ENCODE measurements at places on chromosomes 5 and 9.

DNA sequence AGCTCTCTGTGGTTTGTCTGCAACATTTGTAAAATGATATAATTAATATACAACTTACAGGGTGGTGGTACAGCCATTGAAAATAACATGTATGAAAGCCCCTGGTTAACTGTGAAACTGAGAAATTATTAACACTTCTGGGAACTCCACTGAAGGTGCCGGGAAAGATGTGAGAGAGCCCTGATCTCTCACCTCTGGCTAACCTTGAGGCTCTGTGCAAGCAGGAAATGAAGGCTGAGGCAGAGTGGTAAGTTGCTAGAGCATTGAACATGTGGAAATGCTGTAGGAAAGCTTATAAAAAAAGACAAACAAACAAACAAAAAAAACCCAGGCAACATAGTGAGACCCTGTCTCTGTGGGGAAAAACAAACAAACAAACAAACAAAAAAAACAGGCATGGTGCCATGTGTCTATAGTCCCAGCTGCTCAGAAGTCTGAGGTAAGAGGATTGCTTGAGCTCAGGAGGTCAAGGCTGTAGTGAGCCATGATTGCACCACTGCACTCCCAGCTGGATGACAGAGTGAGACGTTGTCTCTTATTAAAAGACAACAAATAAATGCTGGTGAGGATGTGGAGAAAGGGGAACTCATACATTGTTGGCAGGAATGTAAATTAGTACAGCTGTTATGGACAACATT is 7.5 kb downstream of the CATSPER3 start:
- H3K27me3 ChIP-seq, result no peaks in the 10 kb centered on the region
- no peak overlapping the region for H3K27ac ChIP-seq
- H3K36me3 ChIP-seq, result peaks cover 20% of the 10 kb centered on the region
- H3K4me3 ChIP-seq, result no peak overlapping the region
- no peaks in the 10 kb centered on the region for H3K4me1 ChIP-seq

GRCh38 chr9:122297512-122297911 is 32.8 kb downstream of the MRRF start:
- H3K27ac ChIP-seq, result no peak overlapping the region
- H3K4me3 ChIP-seq, result no peak overlapping the region
- DNase-seq, result no peak
- no peaks in the 10 kb centered on the region for H3K4me1 ChIP-seq

GRCh38 chr9:120655005-120655622 is 59.2 kb downstream of the MEGF9 start:
- no peak overlapping the region for H3K27ac ChIP-seq
- H3K4me1 ChIP-seq, result peaks cover 4% of the 10 kb centered on the region
- H3K4me3 ChIP-seq, result no peak overlapping the region
- H3K27me3 ChIP-seq, result no peaks in the 10 kb centered on the region
- no peak for DNase-seq
- no peaks in the 10 kb centered on the region for H3K36me3 ChIP-seq

DNA sequence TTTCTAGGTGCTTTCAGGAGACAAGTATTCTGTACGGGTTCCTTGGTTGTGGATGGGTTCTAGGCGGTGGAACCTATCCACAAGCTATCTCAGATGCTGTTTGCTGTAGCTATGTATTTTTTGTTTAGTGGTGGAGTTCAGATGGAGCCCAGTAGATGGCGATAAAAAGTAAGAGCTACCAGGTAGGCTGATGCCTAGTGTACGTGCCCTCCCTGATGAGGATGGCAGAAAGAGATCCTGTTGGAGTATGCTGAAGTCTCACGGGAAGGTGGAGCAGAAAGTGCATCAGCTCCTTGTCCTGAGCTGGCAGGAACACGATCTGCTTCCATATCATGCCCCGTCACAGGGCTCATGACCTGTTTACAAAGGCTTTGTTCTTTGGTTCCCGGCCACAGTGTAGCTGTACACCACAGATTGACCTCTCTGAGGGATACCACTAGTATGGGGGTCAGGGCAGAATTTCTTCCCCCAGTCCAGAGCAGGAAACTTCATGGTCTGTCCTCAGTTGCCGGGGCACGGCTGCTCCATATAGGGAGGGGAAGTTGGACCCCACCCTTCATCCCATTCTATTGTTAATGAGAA is 12.6 kb upstream of the UGT3A2 start:
- H3K4me3 ChIP-seq, result no peak overlapping the region
- peaks cover 3% of the 10 kb centered on the region for H3K4me1 ChIP-seq
- no peaks in the 10 kb centered on the region for H3K36me3 ChIP-seq
- no peak overlapping the region for H3K27ac ChIP-seq
- H3K27me3 ChIP-seq, result peaks cover 26% of the 10 kb centered on the region

- H3K27me3 ChIP-seq, result no peaks in the 10 kb centered on the region
- H3K36me3 ChIP-seq, result peaks cover 71% of the 10 kb centered on the region
- H3K27ac ChIP-seq, result peak overlapping the region; percentile 71
- no peak for DNase-seq
- H3K4me3 ChIP-seq, result no peak overlapping the region
Observed at GRCh38 chr9:92276331-92277032, 17.0 kb downstream of the IARS1 start.

DNA sequence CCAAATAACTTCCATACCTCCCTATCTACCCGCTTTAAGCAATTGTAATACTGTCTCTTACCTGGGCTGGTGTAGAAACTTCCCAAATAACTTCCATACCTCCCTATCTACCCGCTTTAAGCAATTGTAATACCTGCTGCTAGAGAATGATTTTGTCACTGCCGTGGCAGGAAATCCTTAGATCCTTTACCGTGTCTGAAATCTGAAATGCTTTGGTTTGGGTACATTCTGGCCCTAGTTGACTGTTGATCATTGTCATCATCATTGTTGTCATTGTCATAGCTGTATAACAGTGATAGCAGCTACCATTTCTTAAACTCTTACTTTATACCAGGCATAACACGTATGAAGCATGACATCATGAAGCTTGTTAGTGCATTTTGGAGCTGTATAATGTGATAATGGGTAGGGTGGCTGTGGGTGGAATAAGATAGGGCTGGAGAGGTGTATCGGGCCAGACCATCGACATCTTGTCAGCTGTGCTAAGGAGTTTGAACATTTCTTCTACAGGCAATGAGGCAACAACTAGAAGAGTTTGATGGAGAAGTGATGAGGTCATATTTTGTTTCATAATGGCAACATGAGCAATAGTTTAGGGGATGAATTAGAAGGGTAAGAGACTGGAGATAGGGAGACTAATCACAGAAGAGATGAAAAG is 15.7 kb downstream of the PIP5K1B start:
- H3K4me3 ChIP-seq, result no peak overlapping the region
- no peak for DNase-seq
- H3K4me1 ChIP-seq, result no peaks in the 10 kb centered on the region
- no peaks in the 10 kb centered on the region for H3K36me3 ChIP-seq

GRCh38 chr5:56429110-56429561 is 196.0 kb upstream of the ANKRD55 start:
- no peak for DNase-seq
- H3K4me1 ChIP-seq, result no peaks in the 10 kb centered on the region
- H3K36me3 ChIP-seq, result no peaks in the 10 kb centered on the region
- H3K27ac ChIP-seq, result no peak overlapping the region
- no peak overlapping the region for H3K4me3 ChIP-seq

DNA sequence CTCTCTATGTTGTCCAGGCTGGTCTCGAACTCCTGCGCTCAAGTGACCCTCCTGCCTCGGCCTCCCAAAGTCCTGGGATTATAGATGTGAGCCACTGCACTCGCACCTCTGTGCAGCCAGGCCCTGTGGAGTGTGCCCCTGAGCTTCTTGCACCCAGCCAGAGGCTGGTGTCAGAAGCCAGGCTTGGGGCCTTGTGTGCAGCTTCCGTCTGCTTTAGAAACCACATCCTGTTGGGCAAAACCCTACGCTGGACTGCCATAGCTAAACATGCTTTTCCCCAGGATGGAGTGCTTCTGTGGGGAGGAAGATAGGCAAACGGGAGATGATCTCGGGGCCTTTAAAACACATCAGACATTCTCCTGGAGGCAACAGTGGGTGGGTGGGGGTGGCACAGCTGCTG is 40.1 kb downstream of the PRRT1B start:
- H3K27me3 ChIP-seq, result no peaks in the 10 kb centered on the region
- H3K27ac ChIP-seq, result peak overlapping the region; percentile 84
- H3K4me1 ChIP-seq, result peaks cover 25% of the 10 kb centered on the region
- peaks cover 27% of the 10 kb centered on the region for H3K36me3 ChIP-seq

DNA sequence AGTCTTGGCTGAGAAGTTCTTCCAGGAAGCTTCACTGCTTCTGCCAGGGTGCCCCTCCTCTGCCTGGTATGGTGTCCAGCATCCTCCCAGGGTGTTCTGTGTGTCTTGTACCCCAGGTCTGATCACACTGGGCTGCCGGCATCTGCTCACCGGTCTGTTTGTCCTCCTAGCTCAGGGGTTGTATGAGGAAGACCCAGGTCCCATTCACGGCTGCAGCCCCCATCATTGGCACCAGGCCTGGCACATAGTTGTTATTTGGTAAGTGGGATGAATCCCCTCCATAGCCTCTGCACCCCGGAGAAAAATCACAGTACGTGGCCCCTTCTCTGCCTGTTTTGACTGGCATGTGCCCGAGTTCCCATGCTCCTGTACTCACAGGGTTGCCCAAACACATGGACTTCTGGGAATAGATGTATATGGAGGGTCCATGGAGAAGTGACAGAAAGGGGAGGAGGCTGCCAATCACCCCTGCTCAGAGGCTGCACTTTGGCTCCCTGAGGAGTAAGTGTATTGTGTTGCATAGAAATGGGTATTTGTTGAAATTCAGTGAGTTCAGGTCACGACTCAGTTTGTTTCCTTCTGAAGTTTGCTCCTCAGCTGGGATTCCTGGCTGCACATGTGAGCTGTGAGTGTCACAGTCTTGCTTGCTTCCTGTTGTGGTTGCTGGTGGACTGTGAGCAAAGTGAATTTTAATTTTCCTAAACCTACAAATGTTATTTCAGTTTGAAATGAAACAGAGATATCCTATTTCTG is 96.2 kb downstream of the HSPA4 start:
- no peaks in the 10 kb centered on the region for H3K27me3 ChIP-seq
- H3K4me3 ChIP-seq, result no peak overlapping the region
- H3K27ac ChIP-seq, result no peak overlapping the region
- no peak for DNase-seq
- peaks cover 17% of the 10 kb centered on the region for H3K4me1 ChIP-seq

DNA sequence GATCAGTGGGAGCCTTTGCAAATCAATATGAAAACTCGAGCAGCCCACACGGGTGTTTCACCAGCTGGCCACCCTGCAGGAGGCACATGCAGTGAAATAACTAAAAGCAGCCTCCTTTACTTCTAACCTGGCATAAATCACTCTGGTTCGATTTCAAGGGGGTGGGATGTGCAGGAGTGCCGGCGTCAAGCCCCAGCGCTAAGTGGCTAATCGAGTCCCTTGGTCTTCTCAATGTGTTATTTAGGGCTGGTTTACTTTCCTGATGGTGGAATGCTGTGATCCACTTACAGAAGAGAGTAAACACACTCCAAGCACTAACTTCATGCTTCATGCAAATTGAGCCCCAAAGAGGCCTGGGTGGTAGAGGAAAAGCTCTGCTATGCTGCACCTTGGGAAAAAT is 109.4 kb downstream of the TMEM174 start:
- no peak overlapping the region for H3K27ac ChIP-seq
- no peak for DNase-seq
- peaks cover 42% of the 10 kb centered on the region for H3K27me3 ChIP-seq
- no peaks in the 10 kb centered on the region for H3K4me1 ChIP-seq
- H3K36me3 ChIP-seq, result no peaks in the 10 kb centered on the region

GRCh38 chr5:18179579-18179978 is 545.3 kb downstream of the TAF11L14 start:
- no peaks in the 10 kb centered on the region for H3K4me1 ChIP-seq
- H3K36me3 ChIP-seq, result no peaks in the 10 kb centered on the region
- no peak overlapping the region for H3K4me3 ChIP-seq

- H3K27ac ChIP-seq, result no peak overlapping the region
- peaks cover 15% of the 10 kb centered on the region for H3K27me3 ChIP-seq
- no peaks in the 10 kb centered on the region for H3K4me1 ChIP-seq
- H3K4me3 ChIP-seq, result no peak overlapping the region
- DNase-seq, result peak; percentile 1
- H3K36me3 ChIP-seq, result no peaks in the 10 kb centered on the region
Observed at GRCh38 chr9:138049779-138050471, 172.3 kb downstream of the CACNA1B start.

DNA sequence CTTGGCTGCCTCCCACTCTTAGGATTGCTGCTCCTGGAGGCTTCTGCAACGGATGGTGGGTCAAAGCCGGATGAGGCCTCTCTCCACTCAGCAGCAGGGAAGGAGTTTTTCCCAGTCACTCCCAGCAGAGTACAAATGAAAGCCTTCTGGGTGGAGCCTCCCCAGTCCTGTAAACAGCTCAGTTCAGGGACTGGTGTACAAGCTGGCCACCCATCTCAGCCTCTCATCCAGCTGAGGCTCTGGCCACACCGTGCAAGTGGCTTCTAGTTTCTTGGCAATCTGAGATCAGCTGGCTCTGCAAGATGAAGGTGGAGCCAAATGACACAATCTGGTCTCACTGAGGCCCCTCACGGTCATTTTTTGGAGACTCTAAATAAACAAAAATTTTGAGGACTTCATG is 10.0 kb downstream of the GPX3 start:
- H3K4me3 ChIP-seq, result no peak overlapping the region
- H3K27ac ChIP-seq, result no peak overlapping the region
- H3K4me1 ChIP-seq, result peaks cover 2% of the 10 kb centered on the region
- H3K27me3 ChIP-seq, result no peaks in the 10 kb centered on the region

- peak; percentile 42 for DNase-seq
- H3K27me3 ChIP-seq, result no peaks in the 10 kb centered on the region
- H3K4me1 ChIP-seq, result peaks cover 21% of the 10 kb centered on the region
- peak within 1 kb of the TSS; percentile 84 for H3K4me3 ChIP-seq
Observed at GRCh38 chr9:127854184-127854806, at the start of gene ENG. TSS of gene ENG (minus strand) at chr9:127854658. CDS start at chr9:127854355, 303 bp downstream.

- H3K4me1 ChIP-seq, result peaks cover 2% of the 10 kb centered on the region
- no peak overlapping the region for H3K4me3 ChIP-seq
- H3K27me3 ChIP-seq, result no peaks in the 10 kb centered on the region
Observed at GRCh38 chr5:77425998-77426659, 66.0 kb downstream of the WDR41 start.

- H3K4me3 ChIP-seq, result no peak overlapping the region
- H3K27ac ChIP-seq, result no peak overlapping the region
- no peaks in the 10 kb centered on the region for H3K4me1 ChIP-seq
Observed at GRCh38 chr5:133220851-133221674, 169.2 kb downstream of the HSPA4 start.

DNA sequence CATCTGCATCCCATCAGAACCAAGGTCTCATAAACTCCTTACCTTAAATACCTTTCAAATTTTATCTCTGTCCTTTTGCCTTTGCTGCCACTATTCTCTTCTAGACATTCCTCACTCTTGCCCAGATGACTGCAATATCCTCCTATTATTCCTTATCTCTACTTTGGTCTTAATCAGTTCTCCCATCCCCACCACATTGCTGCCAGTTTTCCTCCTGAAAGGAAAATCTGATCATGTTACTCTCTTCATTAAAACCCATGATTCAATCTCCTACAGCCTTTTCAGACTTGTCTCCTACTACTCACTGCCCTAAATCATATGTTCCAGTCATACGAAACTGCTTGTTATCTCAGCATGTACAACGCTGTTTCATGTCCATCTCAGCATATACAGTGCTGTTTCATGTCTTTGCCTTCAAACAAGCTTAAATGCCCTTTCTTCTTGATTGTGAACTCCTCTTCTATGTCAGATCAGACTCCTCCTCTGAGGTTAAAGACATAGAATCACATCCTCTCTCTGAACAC is 152.6 kb upstream of the FST start:
- DNase-seq, result no peak
- H3K27ac ChIP-seq, result no peak overlapping the region
- no peaks in the 10 kb centered on the region for H3K27me3 ChIP-seq

GRCh38 chr5:152104211-152104610 is 179.6 kb upstream of the GLRA1 start:
- no peak for DNase-seq
- no peaks in the 10 kb centered on the region for H3K4me1 ChIP-seq
- H3K27ac ChIP-seq, result no peak overlapping the region
- H3K36me3 ChIP-seq, result no peaks in the 10 kb centered on the region
- no peaks in the 10 kb centered on the region for H3K27me3 ChIP-seq

- no peak overlapping the region for H3K4me3 ChIP-seq
- no peaks in the 10 kb centered on the region for H3K4me1 ChIP-seq
- H3K27me3 ChIP-seq, result no peaks in the 10 kb centered on the region
Observed at GRCh38 chr9:104280178-104280560, 186.1 kb downstream of the SMC2 start.
